ENCODE measurements at places on chromosomes 5 and 9.

DNA sequence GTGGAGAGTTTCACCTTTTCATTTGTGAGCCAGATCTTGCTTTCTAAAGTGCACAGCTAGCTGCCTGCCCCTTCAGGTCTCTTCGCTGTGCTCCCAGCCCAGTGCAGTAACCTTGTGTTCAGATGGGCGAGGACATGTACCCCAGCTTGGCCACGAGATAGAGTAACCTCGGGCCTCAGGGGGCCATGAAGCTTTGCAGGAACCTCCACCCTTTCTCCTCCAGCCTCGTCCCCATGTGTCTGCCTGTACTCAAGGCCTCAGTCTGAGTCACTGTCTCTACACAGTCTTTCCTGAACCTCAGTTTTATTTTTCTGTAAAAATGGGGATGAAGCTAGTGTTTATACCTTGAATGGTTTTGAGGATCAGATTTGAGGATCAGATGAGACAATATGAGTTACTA, 37.9 kb downstream of the ERGIC1 start:
- DNase-seq: no peak

DNA sequence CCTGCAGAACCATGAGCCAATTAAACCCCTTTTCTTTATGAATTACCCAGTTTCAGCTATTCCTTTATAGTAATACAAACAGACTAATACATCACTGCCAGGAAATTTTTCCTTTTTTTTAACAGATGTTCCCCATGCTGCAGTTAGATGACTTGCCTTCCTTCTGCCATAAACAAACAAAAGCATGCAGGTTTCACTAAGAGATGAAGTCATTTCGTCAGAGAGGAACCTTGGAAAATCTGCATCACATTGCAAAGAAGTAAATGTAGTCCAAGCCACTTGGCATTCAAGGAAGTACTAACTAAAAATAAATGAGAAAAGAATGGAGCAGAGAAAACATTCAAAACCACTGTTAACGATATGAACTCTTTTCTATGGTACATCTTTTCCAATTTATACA, 194.1 kb upstream of the EFNA5 start:
- DNase-seq: no peak

- DNase-seq: no peak
Observed at GRCh38 chr5:159478950-159479349, 148.7 kb upstream of the IL12B start.

- DNase-seq: no peak
Observed at GRCh38 chr5:159106193-159106568, 6.5 kb upstream of the EBF1 start.

- DNase-seq: no peak
Observed at GRCh38 chr5:33300209-33300742, 140.5 kb upstream of the TARS1 start.

DNA sequence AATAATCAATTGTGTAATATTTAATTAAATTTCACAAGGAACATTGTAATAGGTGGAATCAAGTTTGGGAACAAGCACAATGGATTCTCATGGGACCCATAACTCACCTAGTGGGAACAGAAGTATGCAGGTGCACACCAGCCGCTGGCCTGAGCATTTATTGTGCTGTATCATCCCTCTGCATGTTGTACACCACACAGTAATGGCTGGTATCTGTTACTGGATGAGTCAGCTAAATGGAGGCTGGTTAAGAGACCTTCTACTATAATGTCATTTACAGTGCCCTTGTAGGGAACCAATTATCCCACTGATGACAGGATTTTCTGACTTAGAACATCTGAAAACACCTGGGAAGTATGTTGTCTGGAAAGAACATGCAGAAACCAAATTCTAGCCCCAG, 3.2 kb upstream of the MAP3K1 start:
- no peak for DNase-seq

- DNase-seq: no peak
Observed at GRCh38 chr5:53261245-53261644, 151.7 kb upstream of the MOCS2 start.
